ENCODE measurements at places on chromosomes 1 and 21.

GRCh38 chr1:48775831-48776392 is 779 bp downstream of the BEND5 start:
- no peak for DNase-seq

DNA sequence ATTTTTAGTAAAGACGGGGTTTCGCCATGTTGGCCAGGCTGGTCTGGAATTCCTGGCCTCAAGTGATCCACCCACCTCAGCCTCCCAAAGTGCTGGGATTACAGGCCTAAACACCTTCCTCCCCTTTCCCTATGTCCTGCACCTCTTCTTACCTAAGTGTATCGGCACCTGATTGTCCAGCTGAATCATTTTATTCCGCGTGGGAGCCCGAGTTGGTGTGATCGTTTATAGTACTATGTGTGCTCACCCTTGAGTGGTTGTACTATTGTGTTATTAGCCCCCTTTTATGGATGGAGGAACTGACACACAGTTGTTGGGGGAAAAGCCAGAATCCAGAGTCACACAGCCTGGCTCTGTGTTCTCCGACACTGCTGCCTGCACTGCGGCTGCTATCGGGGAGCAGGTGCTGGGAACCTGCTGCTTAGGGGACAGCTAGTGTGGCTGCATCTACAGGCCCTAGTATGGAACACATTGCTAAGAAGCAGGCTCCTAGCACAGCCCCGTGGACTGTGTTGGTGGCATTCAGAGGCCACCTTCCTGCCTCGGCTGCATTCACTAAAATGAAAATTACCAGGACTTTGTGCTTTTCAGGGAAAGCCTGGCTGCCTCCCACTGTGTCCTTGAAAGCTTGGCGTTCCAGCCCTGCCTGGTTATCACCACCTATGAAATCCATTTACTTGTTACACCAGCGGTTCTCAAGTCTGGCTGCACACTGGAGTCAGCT is 21.6 kb downstream of the ENO1 start:
- DNase-seq = no peak

- no peak for DNase-seq
Measured at GRCh38 chr1:217506878-217507277, 124.0 kb downstream of the GPATCH2 start.

GRCh38 chr1:92362970-92363369 is 64.1 kb downstream of the RPAP2 start:
- no peak for DNase-seq

- DNase-seq = no peak
Measured at GRCh38 chr1:39370602-39371001, 120.8 kb upstream of the BMP8A start.

DNA sequence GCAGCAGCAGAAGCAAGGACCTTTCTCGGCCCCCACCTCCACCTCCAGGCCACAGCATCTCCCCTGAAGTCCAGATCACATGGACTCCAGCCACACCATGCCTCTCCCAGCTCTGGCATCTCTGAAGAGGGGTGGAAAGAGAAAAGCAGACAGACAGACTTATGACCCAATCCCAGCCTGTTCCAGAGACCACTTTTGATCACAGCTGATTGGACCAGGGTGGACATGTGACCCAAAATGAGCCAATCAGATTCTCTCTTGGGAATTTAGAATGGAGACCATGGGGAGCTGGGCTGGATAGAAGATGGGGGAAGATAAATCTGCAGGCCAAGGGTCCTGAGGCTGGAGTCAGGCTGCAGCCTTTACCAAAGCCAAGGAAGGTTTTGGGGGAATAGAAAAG is 16.4 kb downstream of the HTR1D start:
- DNase-seq = no peak

DNA sequence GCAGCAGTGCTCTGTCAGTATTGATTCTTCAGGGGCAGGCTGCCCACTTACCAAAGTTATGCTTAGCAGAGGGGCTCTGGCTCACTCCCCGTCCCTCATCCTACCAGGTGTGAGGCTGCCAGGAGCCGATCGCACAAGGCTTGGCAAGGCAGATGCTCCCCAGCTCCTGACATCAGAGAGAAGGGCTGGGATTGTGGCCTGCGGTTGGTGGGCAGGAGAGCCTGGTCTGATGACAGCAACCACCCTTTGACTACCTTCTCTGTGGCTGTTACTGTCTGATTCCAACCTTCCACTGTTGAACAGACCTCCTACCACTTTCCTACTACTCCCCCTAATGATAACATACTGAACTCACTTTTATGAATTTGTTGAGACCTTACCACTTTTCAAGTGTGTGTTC is 23.7 kb upstream of the WDR26 start:
- no peak for DNase-seq

DNA sequence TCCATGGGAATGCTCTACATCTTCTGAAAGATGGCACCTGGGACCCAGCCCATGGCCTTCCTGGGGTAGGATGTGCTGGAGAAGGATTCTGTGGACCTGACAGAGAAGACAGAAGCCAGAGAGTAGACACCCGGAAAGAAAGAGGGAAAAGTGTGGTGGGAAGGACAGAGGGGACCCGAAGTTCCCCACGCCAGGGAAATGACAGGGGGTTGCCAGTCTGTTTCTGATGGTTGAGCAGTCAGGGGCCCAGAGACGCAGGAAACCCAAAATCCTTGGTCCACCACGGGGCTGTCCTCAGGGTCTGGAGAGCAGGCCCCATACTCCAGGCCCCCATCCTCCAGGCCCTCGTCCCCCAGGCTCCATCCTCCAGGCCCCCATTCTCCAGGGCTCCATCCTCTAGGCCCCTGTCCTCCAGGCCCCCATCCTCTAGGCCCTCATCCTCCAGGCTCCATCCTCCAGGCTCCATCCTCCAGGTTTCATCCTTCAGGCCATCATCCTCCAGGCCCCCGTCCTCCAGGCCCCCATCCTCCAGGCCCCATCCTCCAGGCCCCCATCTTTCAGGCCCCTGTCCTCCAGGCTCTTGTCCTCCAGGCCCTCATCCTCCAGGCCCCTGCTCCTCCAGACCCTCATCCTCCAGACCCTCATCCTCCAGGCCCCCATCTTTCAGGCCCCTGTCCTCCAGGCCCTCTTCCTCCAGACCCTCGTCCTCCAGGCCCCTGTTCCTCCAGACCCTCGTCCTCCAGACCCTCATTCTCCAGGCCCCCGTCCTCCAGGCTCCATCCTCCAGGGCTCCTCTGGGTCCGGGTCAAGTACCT is 1.0 kb upstream of the TFF2 start:
- no peak for DNase-seq

GRCh38 chr1:113199760-113200455 is 126.9 kb downstream of the LRIG2 start:
- peak; percentile 34 for DNase-seq

- no peak for DNase-seq
Measured at GRCh38 chr1:212609701-212610574, 1.4 kb downstream of the ATF3 start.

DNA sequence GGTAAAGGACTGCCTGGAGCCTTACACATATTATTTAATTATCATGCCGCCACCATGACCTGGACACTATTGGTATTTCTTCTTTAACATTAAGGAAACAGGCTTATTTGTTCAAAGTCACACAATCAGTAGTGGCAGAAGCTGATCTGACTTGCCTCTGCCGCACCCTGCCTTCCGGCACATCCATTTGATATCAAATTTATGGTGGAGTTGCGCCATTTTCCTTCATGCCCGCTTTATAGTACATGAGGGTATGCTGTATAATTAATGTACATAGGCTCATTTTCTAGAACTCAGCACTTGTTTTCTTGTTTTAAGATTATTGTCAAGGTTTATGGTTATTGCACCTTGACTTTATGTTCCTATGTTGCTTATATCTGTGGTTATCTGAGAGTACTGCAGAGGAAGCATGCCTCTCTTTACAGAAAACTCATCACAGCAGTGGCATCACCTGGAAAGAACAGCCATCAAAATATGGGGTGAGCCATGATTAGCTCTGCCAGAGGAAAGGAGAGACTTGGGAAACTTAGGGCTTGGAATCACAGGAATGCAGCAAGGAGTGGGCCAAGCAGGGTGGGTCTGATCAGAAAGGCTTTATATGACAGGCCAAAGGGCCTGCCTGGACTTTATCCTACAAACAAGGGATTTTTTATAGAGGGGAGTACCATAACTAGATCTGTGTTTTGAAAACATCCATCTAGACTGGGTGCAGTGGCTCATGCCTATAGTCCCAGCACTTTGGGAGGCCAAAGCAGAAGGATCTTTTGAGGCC is 72.2 kb upstream of the GJB5 start:
- no peak for DNase-seq

DNA sequence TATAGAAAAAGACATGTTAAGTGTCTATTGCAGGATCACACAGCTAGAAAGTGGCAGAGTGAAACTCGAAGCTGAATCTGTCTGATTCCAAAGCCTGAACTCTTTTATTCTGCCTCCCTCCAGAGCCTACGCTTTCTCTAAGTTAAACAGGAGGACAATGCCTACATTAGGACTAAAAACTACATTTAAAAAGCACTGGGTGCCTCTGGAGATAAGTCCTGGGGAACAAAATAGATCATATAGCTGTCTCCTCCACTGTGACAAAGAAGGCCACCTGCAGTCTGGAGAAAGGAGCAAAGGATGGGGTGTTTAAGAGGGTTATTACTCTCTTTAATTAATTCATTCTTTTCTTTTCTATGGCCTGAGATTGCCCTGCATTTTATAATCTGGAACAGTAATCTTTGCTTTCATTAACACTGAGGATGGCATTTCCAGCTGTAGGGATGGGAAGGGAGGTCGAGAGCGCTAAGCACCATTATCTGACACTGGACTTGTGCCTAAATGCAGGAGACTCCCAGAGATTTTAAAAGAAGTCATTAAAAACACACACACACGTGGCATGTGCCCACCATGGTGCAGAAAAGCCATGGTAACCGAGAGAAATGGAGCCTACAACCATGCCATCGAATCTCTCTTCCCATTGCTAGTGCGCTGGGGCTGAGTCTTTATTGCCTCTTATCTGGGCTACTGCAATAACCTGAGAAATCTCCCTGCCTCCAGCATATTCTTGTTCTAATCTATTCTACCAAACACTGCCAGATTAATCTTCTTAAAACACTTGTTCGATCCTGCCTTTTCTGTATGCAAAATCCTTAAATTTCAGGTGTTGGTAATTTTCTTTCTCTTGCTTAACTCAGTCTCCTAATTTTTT is 92.2 kb downstream of the PLXNA2 start:
- no peak for DNase-seq

DNA sequence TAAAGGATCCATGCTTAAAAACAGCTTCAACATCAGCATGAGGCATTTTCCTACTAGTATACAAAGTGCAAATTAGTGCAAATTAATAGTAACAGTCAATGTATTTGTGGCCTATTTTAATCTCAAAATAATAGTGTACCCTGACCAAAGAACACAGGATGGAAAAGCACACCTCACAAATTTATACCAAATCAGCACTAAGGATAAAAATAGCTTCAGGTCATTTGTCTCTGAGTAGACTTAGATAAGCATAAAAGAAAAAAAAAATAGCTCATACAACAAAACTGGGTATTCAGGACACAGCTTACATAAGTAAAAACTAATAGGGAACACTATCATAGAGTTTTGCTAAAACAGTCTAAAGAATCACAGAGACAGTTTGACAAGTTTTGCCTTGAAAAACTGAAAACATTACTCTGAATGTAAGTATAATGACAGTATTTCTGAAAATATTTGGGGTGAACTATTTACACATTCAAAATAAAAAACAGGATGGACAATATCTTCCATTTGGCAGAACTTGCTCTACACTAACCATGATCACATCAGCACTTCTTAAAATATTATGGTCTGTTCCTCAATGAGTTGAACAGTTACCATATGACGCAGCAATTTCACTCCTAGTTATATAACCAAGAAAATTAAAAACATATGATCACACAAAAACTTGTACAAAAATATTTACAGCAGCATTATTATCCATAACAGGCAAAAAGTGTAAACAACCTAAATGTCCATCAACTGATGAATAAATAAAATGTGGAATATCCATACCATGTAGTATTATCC is 46.3 kb downstream of the RNF115 start:
- no peak for DNase-seq

DNA sequence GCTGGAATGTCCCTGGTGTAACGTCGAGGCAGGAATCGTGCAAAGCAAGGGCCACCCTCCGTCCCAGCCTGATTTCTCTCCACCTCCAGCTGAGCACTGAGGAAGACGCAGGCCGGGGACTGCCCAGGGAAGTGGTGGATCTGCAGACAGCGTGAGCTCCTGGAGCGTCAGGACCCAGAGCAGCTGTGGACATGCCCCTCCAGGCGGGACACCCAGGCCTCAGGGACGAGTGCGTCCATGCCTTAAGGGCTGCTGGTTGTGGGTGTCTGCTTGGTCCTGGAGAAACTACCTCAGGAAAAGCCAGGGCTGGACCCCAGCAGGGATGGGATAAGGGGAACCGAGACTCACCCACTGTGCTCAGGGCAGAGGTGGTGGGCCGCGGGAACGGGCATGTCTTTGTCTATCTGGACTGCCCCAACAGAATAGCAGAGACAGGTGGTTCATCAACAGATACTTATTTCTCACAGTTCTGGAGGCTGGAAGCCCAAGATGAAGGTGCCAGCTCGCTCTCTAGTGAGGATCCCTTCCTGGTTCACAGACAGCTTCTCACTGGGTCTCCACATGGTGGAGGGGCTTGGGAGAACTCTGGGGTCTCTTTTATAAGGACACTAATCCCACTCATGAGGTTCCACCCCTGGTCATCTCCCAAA is 5.8 kb upstream of the MMEL1 start:
- DNase-seq = no peak

DNA sequence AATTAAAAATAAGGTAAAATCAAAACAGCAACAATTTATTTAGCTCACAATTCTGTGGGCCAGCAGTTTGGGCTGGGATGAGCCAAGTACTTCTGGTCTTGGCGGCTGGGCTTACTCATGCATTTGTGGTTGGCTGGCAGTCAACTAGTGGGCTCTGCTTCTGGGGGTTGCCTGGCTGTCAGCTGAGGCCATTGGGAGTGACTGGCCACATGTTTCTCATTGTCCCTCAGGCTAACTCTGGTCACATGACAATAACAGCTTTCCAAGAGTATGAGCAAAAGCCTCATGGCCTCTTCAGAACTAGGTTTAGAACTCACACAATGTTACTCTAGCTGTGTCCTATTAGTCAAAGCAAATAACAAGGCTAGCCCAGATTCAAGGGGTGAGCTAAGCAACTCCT is 15.6 kb upstream of the CHIA start:
- DNase-seq = no peak

GRCh38 chr1:23475641-23476040 is 8.3 kb downstream of the ASAP3 start:
- DNase-seq = no peak

DNA sequence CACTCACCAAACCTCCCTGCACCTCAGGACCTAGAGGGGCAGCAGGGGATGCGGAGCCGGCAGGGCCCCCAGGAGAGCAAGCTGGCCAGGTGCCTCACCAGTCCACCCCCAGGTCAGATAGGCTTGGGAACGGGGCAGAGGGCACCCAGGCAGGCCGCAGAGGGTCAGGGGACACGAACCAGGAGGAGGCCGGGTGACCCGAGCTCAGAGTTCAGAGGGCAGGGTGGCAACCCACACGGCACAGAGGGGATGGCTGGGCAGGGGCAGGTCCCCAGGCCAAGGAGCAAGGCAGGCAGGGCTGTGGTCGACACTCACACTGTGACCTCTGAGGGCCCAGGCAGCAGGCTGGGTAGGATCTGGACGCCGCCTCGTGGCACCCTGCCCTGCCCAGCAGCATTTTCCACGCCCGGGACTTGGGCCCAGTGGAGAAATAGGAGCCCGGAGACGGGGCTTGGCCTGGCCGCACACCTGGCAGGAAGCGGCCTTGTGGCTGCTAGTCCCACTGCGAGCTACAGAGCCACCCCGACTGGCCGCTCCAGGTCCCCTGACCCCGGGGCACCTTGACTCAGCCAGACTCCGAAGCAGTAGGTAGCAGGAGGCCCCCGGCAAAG is 5.3 kb downstream of the DVL1 start:
- no peak for DNase-seq

- DNase-seq = no peak
Measured at GRCh38 chr1:25486602-25487001, 55.9 kb downstream of the MACO1 start.
